ENCODE measurements at places on chromosomes 1 and 21.

- no peak for DNase-seq
Observed at GRCh38 chr1:161885003-161885402, 118.9 kb downstream of the ATF6 start.

DNA sequence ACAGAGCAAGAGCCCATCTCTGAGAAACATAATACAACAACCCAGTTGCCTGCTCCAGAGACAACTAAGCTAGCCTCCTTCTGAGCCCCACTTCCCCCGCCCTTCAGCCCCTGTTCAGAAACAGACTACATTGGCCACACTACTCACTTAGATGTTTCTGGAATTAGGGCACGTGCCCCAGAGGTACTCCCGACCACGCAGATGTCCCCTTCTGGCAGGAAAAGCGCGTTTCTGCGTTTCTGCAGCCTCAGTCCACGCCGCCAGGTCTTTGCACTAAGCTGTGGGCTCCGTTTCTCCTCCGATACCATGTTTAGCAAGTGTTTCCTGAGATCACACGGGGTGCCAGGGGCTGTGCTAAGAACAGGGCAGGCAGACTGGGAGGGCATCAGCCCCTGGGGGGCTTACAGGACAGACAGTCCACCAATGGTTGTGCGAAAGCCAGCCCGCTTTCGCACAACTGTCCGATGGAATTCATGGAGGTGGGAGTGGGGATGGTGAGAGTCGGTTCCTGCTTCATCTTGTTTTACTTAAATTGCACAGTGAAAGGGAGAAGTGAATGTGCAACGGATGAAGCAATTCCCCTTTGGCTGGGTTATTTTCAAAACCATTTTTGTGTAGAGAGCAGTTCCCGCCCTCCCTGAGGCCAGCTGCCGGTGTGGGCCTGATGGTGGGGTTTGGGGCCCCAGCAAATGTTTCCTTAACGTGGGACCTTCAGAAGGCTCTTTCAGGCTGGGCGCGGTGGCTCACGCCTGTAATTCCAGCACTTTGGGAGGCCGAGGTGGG is 2.7 kb downstream of the PIK3CD start:
- DNase-seq = peak; percentile 72

DNA sequence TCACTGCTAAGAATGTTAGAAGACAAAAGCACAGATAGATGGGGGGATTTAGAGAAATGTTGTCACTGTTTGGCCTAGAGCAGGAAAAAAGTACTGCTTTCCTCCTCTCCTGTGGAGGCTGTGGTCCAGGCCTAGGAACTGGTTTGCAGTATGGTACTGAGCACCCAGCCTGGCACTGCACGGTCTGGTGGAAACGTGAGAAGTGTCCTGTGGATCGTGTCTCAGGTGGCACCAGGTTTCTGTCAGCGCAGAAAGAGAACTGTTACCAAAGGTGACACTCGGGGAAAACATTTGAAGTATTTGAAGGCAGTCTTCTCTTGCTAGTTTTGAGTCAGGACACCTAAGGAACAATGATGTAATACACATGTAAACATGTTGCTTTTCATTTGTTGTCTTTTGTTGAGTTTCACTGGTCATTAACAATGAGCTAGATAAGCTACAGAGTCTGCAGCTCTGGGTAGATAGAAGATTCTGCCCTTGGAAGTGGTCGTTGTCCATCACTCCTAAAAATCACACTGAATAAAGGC is 63.0 kb downstream of the B3GALNT2 start:
- no peak for DNase-seq

GRCh38 chr1:155859234-155859829 is at the start of gene SYT11:
Gene SYT11, plus strand, starts transcription at chr1:155859567. Its CDS starts 195 bp downstream, at chr1:155859762.
- DNase-seq = peak; percentile 86

DNA sequence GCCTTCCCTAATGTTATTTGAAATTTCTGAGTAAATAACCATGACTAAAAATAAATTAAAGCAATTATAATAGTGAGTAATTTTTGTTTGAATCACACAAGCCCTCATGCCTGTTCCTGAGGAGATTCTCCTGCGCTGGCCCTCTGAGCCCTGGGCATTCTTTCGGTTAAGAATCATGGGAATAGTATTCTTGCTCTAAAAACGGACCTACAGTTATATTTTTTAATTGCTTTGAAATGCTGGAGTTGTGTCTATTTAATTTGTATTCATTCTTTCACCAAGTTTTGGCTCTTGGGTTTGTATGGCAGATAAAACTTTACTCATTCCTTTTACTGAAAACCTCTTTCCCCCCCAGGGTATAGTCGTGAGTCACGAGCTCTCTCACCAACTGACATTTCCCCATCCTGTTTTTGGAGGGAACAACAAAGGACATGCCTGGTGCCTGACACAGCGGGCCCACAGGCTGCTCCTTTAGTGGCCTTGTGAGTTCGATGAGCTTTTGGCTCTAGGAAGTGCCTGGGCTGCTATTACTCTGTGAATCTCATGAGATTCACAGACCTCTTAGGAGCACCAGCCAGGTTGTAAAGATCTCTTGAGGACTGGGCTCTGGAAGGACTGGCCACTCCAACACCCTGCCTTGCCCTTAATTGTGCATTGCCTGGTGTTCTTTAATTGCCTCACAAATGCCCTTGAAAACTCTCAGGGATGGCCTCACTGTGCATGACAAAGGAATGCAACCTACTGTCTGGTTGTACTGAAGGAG is 58.6 kb downstream of the DDR2 start:
- no peak for DNase-seq

All from naive B cell (primary cell).